Hematopoietic multipotent progenitor cell treated with erythropoietin and hydrocortisone succinate and interleukin-3 and kit ligand, for 8 days (in vitro differentiated cells): ENCODE measurements at places on chromosomes 16 and 17.

GRCh38 chr17:81962499-81963441 lies 1.8 kb upstream of the NOTUM start:
- no peak for DNase-seq

GRCh38 chr16:79823639-79824038 lies 223.1 kb upstream of the MAF start:
- no peak for DNase-seq

- no peak for DNase-seq
Measured at GRCh38 chr17:2250140-2251095, 53.2 kb downstream of the SMG6 start.

DNA sequence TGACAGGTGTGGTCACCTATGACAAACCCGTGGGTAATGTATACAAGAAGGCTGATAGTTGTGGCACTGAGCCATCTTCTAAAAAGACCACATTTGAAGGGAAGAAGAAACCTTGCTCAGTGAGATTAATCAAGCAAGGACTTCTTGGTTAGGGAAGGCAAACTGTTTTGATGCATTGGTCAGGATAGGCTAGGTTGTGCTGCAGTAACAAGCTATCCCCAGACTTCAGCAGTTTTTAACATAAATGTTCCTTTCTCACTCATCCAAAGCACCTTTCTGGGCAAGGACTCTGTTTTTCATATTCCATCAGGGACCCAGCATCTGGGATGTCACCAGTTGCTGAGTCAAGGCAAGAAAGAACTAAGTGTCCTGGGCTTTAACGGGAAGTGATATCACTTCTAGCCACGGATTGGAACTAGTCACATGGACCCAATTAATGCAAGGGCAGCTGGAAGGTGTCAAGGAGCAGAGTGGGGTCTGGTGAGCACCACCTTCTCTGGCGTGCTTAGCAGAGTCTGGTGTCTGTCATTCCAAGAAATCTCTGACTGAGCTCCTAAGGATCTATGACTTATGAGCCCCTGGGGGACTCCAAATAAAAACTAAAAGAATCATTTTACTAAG lies 52.0 kb upstream of the CCL2 start:
- no peak for DNase-seq

DNA sequence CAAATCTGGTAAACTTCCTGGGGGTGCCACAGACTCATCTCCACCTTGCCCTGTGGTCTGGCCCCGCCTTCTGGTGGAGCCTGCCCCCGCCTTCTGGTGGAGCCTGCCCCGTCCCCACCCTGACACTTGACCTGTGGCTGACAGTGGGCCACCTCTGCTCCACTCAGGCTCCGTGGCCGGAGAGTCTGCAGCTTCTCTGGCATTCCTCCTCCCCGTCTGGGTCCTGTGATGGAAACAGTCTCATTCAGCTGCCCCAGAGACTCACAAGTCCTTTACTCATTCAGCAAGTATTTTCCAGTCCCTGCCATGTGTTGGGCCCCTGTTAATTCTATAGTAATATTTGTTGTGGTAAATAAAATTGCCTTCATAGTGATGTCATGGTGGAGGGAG lies 21.0 kb upstream of the G6PC1 start:
- DNase-seq: no peak

DNA sequence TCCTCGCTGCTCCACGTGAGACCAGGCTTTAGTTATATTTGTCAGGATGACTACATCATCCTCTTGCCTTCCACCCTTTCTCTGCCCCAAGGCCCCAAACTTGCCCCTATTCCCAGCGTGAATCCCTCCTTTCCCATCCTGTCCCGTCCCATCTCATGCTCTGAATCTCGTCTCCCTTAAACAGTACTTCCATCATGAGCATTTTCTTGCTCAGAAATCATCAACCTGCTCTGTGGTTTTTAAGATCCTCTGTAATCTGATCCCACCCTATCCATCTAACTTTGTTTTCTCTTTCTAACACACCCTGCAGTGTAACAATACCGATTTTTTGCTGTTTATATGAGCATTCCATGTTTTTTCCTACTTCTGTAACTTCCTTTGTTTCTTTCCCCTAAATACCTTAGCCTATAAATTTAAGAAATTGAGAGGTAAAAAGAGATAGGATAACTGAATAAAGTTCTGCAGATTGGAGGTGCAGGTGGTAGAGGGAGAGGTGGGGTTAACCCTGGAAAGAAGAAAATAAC lies 39.7 kb downstream of the MRTFB start:
- DNase-seq: no peak

GRCh38 chr17:49240619-49241018 lies 10.0 kb upstream of the PHOSPHO1 start:
- DNase-seq: no peak
